Kidney glomerular epithelial cell (primary cell): ENCODE measurements at places on chromosomes 7 and 10.
A peak's percentile ranks its signal among the peaks of the same experiment; 100 is the strongest.

DNA sequence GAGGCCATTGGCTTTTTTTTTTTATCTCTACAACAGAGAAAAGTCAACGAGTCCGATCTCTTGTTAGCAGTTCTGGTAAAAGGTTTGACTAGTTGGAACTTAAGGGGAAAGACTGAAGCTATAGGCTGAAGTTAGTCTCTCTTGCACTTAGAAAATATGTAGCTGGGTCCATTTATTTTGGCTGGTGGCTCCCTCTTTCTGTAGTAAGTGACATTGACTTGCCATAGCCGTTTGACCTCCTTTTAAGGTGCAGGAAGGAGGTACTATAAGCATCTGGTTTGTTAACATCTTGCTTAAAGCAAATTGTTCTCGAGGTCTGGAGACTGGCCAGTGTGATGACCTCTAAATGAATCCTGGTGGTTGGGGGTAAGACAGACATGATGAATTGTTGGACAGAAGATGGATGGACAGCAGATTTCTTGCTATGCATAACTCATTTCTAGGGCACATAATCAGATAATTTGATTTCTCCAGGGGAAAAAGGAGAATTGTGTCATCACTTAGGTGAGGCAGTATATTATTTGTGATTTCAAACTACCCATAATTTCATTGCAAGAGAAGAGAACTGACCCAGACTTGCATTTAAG, 356.3 kb upstream of the GALNT17 start:
- DNase-seq: no peak

DNA sequence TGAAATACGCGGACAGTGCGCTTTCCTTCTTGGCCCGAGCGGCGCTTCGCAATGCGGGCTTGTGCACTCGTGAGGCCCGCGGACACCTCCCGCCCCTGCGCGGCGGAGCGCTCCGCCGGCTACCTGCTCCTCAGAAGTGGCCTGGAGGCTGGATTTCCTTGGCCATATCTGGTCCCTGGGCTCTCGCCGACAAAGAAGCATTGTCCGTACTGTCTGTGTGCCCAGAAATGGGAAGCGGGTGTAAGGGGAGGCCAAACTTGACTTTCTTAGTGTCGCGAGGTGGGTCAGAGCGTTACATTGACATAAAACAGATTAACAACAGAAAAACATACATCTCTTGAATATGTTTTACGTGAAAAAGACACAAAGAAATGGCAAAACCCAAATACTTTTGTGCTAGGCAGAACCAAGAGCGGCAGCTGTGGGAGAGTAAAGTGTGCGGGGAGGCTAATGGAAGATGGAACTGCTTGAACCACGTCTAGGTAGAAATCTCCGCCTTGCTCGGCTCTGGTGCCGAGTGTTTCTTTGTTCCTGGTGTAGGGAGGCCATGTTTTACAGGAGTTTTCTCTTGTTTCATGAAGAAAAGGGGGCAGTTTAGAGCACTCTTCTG, 1.4 kb downstream of the LANCL2 start:
- DNase-seq: peak; percentile 44

GRCh38 chr10:78305311-78305710, 271.6 kb downstream of the RPS24 start:
- no peak for DNase-seq

DNA sequence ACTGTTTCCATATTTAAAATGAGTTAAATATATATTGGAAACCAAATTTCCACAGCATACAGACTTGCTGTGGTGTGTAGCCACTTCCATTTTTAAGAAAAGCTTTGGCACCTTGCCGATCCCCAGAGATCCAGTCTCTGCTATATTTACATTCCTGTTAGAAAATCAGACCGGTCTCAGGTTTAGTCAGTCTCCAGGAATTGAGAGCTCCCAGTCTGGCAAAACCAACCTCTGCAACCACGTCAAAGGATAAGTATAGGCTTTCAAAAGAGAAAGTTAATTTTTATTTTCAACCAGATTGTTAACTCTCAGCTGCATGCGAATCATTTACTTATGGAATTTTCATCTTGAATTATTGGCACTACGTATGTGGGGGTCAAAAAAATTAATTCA, 28.2 kb downstream of the PUS7 start:
- peak; percentile 88 for DNase-seq

DNA sequence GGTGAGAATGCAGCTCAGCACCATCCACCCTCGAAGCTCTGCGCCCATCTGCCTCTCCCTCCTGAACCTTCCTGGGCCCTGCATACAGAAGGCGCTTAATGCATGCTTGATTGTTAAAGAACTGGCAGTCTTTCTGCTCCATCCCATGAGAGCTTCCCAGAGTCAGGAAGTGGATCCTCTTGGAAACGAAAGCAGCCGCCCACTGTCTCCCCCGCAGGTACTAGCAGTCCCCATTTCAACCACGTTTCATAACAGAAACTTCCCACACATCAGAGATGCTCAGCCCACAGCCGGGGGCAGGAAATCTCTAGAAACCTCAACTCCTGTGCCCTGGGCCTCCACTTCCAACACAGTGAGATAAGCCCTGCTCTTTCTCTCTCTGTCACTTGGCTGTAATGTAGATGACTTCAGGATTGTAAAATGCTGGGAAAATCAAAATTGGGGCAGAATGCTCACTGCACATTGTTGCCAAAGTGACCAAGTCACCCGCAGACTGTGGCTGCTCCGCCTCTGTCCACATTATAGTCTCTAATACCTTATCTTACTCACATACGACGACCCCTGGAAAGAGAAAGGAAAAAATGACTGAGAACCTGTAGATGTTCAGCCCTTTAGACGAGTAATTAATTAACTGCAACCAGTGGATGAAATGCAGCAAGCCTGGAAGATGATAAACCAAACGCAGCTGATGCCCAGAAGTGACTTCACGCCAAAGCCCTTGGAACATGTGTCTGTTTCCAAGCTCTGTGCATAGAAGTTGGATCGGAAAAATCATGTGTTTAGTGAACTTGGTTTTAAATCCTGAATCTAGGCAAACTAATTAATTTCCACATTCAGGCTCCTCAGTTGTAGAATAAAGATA, 28.5 kb downstream of the GSDME start:
- no peak for DNase-seq

- no peak for DNase-seq
Observed at GRCh38 chr7:85828614-85829013, 641.8 kb upstream of the SEMA3D start.

GRCh38 chr7:23254051-23254681, 7.6 kb downstream of the GPNMB start:
- no peak for DNase-seq

DNA sequence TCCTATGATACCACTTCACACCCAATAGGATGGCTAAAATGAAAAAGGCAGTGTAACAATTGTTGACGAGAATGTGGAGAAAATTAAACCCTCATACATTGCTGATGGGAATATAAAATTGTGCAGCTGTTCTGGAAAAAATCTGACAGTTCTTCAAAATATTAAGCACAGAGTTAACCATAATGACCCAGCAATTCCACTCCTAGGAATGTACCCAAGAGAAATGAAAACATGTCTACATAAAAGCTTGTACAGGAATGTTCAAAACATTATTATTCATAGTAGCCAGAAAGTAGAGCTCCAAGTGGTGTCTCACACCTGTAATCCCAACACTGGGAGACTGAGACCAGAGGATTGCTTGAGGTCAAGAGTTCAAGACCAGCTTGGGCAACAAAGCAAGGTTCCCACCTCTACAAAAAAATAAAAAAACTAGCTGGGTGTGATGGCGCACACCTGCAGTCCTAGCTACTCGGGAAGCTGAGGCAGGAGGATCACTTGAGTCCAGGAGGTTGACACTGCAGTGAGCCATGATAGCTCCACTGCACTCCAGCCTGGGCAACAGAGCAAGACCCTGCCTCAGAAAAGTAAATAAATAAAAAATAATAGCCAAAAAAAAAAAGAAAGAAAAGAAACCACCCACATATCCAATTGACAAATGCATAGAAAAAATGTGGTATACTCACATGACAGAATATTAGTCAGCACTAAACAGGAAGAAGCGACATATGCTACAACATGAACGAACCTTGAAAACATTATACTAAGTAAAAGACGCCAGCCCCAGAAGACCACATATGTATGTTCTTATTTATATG, 5.0 kb downstream of the RHEB start:
- DNase-seq: no peak

DNA sequence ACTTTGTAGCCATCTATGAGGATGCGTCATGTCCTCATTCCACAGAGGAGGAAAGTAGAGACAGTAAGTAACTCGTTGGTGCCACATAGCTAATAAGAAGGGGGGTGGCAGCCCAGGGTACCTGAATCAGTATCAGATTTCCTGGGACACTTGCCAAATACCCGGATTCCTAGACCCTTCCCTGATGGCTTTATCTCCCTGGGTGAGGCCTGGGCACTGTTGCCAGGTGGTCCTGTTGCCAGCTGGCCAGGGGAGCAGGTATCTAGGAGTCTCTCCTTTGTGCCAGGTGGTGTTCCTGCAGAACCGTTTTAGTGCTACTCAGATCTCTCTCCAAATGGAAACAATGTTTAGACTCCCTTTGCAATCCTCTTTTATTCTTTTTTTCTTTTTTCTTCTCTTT, 12.7 kb downstream of the SLC29A3 start:
- DNase-seq: no peak

GRCh38 chr7:66296001-66296521, 90.9 kb downstream of the TPST1 start:
- DNase-seq: no peak

DNA sequence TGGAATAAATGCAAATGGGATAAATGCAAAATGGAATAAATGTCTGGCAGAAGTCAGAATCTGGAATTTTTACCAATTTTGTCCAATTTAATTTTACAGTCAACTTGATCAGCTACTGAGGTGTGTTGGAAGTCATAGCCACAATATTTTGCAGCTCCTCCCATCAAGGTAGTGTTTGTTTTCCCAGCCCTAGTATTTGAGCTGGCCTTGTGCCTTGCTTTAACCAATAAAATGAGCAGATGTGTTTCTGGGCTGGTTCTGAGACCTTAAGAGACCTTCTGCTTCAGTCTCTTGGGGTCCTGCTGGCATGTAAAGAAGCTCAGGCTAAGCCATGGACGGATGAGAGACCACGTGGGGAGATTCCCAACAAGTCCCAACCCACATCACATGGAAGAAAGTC, 42.7 kb upstream of the RSBN1L start:
- no peak for DNase-seq

- DNase-seq: no peak
Observed at GRCh38 chr10:29646960-29647461, 12.2 kb upstream of the SVIL start.

DNA sequence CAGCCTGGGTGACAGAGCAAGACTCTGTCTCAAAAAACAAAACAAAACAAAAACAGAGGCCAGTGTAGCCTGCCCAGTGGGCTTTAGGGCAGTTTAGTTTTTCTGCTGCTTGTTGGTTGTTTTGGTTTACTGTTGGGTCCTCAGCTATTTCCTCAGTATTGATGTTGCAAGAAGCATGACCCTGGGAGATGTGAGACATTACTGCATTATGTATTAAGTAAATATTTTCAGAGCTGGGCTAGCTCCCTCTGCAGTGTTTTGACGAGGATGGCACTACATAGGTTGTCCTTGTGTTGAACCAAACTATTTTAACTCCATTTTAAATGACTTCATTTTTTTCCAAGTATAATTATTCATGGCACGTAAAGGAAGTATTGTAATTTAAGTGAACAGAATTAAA, 4.8 kb downstream of the AKAP9 start:
- DNase-seq: no peak
